CD4-positive, alpha-beta T cell treated with Interleukin-6 at 100 ng/mL for 8 hours (primary cell): ENCODE measurements at places on chromosomes 6 and 20.

GRCh38 chr20:20630551-20630950 is 81.9 kb downstream of the RALGAPA2 start:
- no peak for DNase-seq

GRCh38 chr6:125957845-125958244 is 1.3 kb downstream of the HINT3 start:
- DNase-seq: no peak

DNA sequence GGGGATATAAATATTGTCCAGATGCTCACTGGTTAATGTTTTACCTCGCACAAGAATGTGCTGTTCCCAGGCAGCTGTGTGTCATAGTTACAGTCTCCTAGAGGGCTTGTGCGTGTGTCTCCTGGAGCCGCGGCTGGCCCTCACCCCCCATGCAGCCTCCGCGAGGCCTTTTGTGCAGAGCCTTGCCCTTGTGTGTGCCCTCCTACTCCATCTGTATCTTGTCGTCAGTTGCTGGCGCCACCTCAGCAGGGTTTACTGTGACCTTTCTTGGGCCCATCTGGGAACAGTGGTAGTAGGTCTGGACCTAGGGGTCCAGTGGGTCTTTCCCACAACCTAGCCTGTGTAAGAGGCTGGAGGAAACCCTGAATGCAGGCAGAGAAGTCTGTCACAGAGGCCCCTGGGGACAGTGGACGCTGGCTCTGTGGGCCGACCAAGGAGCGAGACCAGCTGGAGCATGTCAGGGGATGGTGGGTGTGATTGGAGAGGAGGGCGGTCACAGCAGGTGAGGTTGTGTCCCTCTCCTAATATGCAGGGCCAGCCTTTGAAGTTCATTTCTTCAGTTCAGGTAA is 35.2 kb downstream of the PPP1R14C start:
- no peak for DNase-seq

DNA sequence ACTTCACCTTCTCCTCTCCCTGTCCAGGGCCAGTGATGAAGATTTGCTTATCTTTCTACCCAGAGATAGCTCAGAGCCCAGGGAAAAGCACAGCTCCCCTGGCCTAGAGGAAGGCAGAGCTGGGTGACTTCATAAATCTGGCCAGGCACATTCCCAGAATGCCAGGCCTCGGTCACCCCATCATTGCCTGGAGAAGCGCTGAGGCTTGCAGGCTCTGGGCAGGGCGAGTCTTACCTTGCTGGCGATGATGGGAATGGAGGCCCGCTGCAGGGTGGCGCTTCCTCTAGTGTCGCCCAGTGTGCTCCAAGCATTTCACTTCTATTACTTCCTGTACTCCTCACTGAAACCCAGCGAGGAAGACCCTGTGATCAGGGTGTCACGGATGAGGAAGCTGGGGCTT is 60.1 kb downstream of the DAAM2 start:
- no peak for DNase-seq

DNA sequence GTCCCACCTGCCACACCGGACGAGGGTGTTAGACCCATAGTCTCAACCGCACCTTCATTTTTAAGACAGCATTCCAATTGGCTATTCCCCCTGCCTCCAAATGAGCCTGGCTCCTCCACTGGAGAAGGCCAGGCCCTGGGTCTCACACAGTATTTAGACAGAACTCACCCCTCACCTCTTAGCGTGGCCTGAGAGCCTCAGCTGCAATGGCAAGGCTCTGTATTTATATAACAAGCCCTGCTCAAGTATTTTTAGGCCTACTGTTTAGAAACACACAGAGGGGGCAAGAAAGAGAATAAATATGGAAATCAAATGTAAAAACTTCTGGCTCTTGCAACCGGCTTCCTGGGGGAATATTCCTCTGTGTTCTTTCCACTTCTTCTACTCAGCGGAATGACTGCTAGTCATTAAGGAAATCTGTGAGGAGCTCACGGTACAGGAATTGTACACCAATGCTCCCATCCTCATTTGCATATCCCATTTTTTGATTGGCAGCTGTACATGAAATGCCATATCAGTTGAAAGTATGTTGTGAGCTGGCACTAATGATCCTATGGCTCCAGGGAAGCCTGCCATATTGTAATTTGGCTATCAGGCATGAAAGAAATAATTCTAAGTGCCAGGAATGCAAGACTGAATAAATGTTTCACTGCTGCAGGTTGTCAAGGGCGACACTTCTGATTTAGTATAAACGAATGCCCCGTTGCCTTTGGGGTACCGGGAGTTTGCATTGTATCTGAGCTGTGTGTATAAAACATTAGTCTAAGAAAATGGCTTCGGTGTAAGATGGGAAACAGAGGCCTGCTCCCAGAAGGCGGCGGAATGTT is 207.5 kb downstream of the ZNF217 start:
- DNase-seq: no peak

DNA sequence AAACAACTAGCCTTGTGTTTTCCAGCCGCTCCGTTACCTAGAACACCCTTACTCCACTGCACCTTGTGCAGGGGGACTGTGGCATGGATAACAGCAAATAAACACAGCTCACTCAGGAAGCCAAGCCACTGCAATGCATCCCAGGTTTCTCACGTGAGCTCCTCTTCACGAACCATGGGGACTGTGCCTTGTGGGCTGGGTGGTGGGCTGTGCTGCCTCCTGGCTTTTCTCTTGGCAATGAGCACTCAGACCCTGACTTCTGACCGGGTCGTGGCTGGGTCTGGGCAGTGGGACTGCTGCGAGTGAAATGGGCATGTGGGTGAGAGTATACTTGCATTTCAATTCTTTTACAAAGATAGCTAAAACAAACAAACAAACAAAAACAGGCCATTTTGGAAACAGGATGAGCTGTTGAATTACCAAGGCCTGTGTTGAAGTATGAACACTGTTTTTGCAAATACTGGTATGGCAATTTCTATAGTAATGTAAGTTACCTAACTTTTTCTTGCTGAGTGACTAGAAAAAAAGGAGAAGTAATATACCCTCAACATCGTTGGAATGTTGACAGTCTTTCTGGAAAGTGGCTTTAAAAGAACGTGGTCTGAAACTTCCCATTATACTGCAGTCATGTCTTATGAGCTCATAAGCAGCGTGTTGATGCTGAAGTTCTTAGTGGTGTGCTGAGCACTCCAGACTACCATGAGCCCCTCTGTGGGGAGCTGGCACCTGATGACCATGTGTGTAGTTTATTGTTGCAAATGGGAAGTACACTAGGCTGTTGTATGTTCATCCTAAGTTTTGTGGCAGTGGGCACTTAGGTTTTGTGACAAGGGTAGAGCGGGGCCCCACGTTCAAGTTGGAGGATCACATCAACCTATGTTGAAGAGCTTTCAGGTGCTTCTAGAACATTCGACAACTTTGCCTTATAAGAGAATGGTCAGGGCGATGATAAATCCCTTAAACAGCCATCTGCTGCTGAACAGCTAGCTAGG is 120.4 kb downstream of the ARMC2 start:
- DNase-seq: no peak

DNA sequence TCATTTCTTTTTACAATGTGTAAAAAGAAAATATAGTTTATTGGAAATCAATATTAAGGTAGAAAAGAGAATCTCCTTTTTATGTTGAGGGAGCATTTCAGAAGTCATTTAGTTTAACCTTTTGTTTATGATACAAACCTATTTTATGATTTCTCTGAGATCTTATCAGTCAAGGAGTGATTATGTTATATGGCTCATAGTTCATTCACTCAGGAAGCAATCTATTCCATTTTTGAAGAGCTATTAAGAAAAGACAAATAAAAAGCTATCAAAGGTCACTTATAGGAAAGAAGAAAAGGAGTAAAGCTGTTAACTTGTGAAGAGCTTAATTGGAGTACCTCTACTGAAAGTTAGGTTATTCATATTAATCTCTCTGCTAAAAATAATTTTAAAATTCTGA is 526.6 kb upstream of the JAG1 start:
- DNase-seq: no peak

DNA sequence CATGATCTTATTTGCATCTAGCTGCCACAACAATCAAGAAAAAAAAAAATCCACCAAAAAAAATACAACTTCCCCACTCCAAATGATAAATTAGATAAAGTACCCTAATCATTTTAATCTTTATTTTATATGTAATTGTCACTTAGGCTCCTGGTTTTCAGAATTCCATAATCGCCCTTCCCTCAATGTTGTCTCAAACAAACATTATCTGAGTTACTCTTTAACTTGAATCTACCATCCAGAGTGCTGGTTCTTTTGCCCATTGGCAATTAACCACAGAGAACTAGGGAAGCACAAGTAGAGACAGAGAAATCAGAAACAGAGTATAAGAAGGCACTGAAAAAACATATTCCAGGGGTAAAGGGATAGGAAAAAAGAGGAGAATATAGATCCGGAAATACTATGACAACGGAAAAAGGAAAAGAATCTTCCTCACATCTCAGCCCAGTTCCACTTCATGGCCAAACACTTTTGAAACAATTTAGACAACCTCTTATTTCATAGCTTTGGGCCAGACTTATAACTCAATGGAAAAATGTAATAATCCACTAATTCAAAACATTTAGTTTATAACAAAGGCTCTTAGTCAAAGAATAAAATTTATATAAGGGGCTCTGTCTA is 861 bp upstream of the NHSL1 start:
- DNase-seq: no peak

DNA sequence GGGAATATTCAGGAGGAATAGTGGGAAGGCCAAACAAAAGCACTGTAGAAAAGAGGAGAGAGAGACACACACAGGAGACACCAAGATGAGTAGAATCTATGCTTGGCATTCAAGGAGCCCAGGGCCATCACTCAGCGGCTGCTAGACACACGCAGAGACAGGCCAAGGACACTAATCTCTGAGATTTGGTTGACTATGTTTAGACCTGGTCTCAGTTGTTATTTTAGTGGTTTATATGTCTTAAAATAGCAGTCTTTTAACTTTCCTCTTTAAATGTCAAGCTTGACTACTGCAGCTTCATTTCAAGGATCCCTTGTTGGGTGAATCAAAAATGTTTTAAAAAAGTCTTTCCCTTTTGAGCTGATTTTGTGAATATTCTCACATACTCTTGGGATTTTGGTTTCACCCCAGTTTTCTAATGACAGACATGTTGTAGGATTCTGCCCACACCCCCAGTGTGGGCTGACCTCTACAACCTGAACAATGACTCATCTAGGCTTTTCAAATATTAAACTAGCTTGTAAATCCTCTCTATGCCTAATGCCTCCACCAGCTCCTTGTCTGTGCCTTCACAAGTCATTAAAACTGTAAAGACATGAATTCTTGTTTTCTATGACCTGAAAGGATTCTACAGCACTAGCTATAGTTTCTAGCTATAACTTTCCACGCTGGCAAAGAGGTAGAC is 142.7 kb upstream of the EXOC2 start:
- no peak for DNase-seq

GRCh38 chr6:157030755-157031154 is 253.6 kb downstream of the ARID1B start:
- DNase-seq: no peak

DNA sequence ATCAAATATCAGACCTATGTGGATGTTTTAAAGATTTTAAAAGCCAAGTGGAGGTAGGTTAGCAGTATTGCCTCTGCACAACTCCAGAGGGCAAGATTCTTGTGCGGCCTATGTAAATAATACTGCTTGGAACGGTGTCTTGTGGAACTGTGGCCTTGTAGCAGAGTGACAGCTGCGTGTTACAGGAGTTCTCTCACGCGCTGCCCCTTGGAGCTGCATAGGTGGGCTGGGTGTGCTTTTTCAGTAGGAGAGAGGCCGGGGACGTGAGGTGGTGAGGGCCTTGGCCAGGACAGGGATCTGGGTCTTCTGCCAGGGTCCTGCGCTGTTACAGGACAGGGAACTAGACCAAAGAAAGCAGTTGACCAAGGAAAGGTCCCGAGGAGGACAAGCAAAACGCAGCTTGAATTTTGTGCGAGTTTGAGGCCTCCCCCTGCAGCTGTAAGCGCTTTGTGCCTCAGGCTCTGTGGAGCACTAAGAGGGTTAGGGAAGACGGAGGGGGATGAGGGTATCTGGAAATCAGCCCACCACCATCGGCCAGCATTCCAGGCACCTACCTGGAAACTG is 1.5 kb downstream of the TMEM181 start:
- DNase-seq: no peak

- no peak for DNase-seq
Observed at GRCh38 chr20:20299904-20300303, 68.0 kb upstream of the INSM1 start.

GRCh38 chr6:29968130-29968529 is 25.8 kb downstream of the HLA-A start:
- no peak for DNase-seq

GRCh38 chr6:16523606-16524379 is 237.5 kb downstream of the ATXN1 start:
- no peak for DNase-seq

GRCh38 chr20:20214757-20215275 is 153.1 kb upstream of the INSM1 start:
- DNase-seq: no peak

DNA sequence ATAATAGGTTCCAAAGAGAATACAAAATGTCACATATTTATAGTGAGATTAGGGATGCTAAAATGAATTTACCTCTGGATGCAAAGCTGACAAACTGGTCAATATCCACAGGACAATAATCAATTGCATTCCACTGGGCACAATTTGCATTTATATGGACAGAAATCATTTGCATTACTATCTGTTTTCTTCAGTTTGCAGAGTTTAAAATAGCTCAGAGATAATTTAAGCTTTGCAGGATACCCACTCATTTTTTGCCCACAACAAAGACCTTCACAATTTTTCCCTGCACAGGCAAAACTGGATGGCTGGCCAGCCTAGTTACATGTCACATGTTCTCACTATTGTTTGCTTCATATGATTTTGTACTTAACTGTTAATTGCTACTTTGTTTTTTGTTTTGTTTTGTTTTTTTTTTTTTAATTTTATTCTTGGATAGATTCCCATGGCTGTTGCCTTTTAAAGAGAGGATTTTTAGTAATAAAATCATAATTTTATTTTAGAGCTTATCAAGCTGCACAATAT is 483.5 kb downstream of the UTRN start:
- no peak for DNase-seq

- DNase-seq: no peak
Observed at GRCh38 chr6:116008470-116009243, 52.0 kb downstream of the FRK start.

- DNase-seq: no peak
Observed at GRCh38 chr20:53077373-53078205, 105.4 kb downstream of the TSHZ2 start.

- DNase-seq: peak; percentile 18
Observed at GRCh38 chr6:44431118-44431725, 43.7 kb downstream of the CDC5L start.

GRCh38 chr6:17038316-17038715 is 63.5 kb upstream of the STMND1 start:
- DNase-seq: no peak
